ENCODE measurements at places on chromosomes 11 and 22.
A peak's percentile ranks its signal among the peaks of the same experiment; 100 is the strongest.

GRCh38 chr11:68594123-68594522 lies 90.2 kb upstream of the GAL start:
- no peak for DNase-seq

DNA sequence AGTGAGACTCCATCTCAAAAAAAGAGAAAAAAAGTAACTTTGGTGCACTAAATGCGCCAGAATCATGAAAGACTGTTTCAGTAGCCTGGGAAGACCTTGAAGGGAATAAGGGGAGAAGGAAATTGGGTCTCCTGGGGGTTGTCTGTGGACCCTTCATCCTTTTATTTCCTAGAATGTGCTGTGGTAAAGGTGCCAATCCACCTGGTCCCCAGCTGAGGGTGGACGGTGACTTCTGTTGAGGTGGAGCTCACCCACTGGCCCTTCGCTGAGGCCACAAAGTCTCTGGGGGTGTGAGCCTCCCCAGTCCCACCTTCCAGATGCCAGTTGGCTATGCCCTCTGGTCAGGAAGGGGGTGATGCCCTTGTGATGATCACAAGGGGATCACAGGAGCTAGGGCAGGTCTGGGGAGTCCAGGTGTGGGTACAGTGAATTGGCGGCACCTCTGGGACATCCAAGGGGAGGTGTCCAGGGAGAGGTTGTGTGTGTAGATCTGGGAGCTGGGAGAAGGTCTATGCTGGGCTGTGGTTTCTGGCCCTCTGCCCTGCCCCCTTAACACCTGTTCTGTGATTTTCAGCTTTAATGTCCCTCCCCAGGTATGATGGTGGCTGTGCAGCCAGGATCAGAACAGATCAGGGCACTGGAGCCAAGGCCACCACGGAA lies 34.2 kb upstream of the LMO1 start:
- DNase-seq = no peak

DNA sequence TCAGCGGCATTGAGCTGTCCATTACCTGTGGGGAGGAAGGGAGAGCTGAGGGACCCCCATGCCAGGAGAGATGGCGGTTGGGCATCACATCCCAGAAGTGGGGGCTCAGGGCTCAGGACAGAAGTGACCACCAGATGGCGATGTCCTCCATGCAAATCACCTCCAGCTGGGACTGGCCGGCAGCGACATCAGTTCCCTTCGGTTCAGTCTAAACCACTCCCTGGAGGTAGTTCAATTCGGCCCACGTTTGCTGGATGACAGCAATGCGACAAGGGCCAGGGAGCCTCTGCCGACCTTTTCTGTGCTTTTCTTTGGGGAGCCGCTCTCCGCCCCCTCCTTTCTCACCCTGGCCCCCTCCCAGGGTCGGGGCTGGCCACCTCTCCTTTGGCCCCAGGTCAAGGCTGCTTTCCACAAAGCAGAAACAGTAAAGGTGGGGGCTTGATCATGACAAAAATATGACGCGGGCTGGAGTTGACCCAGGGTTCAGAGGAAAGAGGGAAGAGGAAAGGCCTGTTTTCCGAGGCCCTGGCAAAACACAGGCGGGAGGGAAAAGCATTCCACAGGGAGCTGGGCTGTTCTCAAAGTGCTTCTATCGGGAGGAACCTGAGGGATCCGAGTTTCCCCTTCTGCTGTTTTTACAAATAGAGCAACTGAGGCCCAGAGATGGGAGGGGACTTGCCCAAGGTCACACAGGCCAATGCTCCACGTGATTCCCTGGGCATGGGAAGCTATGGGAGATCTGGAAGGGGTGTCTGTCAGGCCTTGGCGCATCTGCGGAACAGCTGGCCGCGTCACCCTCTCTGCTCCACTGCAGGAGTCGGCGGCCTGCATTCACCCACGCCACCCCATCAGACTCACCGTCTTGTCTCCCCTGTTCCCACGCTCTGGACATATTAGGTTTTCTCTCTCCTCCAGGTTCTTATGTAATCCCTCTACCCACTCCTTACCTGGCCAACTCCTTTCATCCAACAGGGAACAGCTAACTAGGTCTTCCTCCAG lies 54.7 kb downstream of the FBXO7 start:
- peak; percentile 69 for DNase-seq

DNA sequence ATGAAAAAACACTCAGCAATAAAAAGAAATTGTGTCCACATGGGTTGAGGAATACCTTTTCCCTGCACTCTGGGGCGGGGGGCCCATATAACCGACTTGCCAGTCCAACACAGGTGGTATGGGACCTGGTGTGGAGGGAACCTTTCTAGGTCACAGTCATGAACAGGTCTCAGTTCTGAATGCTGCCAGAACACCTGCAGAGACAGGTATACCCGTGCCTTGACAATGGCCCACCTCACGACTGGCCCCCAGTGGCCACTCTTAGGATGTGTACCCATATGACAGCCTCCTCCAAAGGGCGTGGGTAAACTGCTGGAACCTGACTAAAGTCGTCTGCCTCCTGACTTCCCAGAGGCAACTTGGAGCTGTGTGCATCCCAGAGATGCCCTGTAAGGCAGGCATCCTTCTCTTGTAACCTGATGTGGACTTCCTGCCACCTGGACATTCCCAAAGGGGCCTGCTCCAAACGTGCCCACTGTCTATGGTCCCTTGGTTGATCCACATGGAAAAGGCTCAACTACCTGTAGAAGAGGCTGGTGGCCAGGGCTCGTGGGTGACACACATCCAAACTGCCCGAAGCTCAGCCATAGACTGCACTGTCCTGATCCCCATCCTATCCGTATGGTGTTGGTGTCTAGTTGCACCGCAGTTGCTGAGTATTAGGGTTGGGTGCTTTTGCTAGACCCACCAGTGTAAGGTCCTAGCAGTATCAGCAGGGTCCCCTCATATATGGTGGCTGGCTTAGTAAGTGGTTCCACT lies 859.3 kb downstream of the BRD1 start:
- DNase-seq = peak; percentile 60

- no peak for DNase-seq
Observed at GRCh38 chr11:9774591-9775397, 110.9 kb downstream of the SWAP70 start.

DNA sequence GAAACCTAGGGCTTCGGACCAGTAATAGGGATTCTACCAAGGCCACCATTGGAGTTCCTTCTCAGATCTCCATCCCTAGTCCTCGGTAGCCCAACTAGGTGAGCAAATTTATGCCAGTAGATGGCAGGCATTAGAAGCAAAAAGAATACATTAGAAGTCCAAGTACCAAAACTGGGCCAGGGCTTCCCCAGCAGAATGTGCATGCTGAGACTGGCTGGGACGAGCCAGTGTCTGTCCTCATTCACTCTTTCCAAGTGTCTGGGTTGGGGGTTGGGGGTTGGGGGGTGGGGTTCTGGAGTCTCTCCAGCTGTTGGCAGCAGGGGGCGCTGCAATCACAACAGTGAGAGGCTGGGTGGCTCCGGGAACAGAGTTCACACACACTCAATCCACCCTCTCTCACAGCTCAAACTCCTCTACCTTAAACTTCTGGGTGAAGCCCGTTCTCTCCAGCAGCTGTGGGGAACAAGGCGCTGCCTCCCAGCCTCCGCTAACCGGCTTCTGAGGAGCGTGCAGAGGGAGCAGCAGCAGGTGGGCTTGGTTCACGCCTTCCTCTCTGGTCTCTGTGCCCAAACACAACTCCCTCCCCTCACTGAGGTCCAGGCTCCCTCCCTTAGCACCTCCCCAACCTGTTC lies 57.5 kb downstream of the BTG4 start:
- DNase-seq = peak; percentile 80

- DNase-seq = no peak
Observed at GRCh38 chr11:45532546-45532945, 132.9 kb downstream of the CHST1 start.

DNA sequence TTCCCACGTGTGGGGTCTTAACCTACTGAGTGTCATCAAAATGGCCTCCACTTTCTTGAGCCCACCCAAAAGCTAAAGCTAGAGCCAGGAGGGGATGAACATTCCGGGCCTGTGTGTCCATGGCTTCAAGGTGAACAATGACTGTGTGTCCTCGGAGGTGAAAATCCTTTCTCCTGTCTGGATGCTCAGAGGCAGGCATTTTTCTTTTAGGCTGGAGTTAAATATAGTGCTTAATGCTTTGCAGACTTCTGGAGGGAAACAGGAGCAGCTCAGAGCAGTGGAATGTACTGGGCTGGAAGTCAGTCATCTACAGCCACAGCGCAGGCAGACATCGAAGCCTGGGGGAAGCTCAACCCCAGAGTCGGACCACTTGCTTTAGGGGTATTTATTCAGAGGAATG lies 68.6 kb upstream of the TMEM45B start:
- DNase-seq = no peak

GRCh38 chr11:111099028-111099713 lies 146.4 kb upstream of the POU2AF2 start:
- no peak for DNase-seq

DNA sequence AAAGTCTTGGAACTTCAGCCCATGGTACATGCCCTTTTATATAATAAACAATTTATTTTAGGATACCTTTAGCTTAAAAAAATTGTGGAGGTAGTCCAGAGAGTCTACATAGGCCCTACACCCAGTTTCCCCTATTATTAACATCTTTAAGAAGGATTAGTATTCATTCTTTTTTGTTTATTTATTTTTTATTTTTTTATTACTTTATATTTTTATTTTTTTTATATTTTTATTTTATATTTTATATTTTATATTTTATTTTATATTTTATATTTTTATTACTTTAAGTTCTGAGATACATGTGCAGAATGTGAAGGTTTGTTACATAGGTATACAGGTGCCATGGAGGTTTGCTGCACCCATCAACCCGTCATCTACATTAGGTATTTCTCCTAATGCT lies 15.9 kb upstream of the ABTB2 start:
- no peak for DNase-seq

GRCh38 chr11:68693484-68693882 lies 9.1 kb downstream of the GAL start:
- DNase-seq = no peak

GRCh38 chr11:2824851-2825250 lies 60.7 kb downstream of the CDKN1C start:
- DNase-seq = no peak

DNA sequence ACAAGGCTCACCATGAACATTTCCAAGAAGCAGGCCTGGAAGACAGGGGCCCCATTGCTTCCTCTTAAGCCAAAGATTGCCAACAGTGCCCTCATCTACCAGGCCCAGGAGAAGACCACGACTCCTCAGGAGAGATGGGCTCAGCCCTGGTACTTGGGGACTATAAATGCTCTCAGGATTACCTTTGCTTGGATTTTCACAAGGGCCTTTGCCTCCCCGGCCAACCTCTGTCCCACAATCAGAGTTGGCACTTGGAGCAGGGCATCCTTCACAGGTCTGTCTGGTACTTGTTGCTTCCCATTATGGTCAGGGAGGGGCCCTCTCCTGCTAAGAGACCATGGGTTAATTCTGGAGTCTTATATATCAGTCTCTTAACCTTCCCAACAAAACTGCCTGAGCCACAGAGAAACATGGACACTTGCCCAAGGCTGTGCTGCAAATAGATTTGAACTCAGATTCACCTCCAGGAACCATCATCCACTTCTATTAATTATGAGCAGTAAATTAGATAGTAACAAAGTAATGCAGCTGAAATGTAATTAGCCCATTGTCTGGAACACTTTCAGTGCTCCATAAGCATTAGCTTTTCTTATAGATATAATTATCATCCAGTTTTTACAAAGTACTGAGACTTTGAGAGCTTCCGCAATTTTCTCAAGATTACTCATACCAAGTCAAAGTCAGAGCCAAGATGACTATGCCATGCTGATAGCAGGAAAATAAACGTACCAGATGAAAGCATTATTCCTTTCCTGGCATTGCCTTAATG lies 33.5 kb downstream of the POU2AF3 start:
- peak; percentile 97 for DNase-seq

GRCh38 chr11:108601150-108601549 lies 7.6 kb upstream of the EXPH5 start:
- DNase-seq = no peak

DNA sequence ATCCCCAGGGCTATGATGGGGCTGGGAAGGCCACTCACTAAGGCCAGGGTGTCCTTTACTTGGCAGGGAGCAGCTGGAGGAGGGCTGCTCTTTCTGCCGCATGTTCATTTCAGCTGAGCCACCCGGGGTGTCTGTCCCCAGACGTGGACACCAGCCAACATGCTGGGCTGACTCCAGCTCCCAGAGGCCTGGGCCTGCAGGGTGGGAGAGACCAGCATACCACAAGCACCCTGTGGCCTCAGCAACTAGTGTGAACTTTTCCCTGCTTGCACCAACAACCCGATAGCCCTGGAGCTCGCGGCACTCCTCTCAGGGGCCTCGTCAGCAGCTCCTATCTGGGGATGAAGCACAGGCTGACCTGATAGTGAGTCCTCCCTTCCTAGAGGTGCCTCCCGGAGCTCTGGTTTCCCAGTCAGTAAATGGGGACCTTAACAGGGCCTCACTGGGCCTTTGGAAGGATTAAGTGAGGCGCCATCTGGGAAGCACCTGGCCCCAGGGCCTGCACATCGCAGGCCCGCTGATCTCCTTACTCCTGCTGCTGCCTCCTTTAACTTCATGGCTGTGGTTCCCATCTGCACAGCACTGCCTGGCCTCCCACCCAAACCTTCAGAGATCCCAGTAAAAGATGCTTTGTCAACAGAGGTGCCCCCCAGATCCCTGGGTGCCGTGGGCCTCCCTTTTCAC lies 83.4 kb downstream of the GALNT18 start:
- DNase-seq = peak; percentile 66

GRCh38 chr11:79019975-79020374 lies 420.9 kb downstream of the TENM4 start:
- DNase-seq = no peak

GRCh38 chr11:87405843-87406242 lies 368.1 kb downstream of the TMEM135 start:
- no peak for DNase-seq

DNA sequence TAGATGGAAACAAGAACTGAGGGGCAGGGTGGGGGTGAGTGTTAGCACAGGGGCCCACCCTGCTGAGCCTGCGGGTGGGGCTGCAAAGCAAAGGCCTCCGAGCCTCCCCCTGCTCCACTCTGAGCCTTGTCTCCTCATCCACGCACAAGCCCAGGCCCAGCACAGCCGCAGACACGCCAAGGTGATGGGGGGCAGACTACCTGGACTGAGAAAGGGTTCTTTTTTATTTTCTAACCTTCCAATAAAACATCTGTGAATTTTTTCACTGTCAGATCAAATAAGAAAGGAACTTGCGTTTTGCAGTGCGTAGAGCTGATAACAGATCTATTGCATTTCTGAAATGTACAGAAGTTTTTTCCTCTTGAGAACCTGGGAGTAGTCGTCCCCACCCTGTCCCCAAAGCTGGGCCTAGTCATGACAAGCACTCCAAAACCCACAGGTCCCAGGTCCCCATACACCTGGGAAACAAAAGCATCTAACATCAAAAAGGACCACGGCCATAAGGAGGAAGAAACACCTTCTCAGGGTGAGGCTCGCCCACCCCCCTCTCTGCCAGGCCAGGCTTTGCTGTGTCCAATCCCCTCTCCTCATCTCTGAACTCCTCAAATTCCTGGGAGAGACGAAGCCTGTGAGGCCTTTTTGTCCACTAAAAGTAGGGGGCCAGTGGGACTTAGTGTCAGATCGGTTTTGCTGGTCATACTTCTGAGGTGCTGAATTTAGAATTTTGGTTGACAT lies 22.7 kb upstream of the CD5 start:
- no peak for DNase-seq

DNA sequence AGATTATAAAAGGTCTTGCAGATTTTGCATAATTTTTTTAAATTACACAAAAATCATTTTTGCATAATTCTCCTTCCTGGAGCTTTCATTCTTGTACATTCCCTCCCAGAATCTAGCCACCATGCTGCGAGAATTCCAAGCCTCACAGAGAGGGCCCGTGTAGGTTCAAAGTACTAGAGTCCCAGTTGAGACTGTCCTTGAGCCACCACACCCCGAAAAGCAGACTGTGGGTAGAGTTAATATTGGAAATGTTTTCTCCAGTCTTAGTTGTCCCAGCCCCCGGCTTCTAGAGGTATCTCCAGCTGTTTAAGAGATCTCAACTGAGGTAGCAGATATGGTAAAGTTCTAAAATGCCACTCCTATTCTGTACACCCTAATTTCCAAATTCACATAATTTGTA lies 407.3 kb upstream of the ANO3 start:
- no peak for DNase-seq

Data from NCI-H69 (cell line).